ENCODE measurements at places on chromosomes 7 and 10.
A peak's percentile ranks its signal among the peaks of the same experiment; 100 is the strongest.

GRCh38 chr10:78630944-78631838 lies 437.6 kb upstream of the ZMIZ1 start:
- peak; percentile 21 for DNase-seq

GRCh38 chr10:44513591-44513990 lies 128.7 kb upstream of the CXCL12 start:
- peak; percentile 80 for DNase-seq

GRCh38 chr7:68813551-68814080 lies 784.7 kb upstream of the AUTS2 start:
- DNase-seq, result no peak

GRCh38 chr7:25069900-25070443 lies 55.1 kb downstream of the CYCS start:
- DNase-seq, result peak; percentile 86

DNA sequence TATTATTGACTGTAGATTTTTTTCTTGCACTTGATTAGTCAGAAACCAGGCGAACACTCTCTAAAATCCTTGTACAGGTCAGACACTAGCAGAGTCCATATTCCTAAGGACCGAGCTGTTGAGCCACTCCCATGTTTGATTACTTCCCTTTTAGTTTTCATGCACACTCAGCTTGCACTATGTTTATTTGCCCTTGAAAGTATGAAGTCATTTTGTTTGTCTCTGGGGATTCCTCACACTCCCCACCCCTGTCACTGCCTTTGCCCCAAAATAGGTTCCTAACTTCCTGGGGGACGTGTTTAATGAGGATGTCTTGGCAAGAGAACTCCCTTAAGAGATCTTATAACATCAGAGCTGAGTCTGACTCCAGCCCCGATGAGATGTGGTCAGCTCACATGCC lies 182.1 kb downstream of the EVX1 start:
- no peak for DNase-seq

GRCh38 chr10:43231523-43232078 lies 35.3 kb downstream of the RASGEF1A start:
- DNase-seq, result no peak

- DNase-seq, result no peak
These were observed 122.9 kb downstream of the SAMD9 start for GRCh38 chr7:92994901-92995300.

DNA sequence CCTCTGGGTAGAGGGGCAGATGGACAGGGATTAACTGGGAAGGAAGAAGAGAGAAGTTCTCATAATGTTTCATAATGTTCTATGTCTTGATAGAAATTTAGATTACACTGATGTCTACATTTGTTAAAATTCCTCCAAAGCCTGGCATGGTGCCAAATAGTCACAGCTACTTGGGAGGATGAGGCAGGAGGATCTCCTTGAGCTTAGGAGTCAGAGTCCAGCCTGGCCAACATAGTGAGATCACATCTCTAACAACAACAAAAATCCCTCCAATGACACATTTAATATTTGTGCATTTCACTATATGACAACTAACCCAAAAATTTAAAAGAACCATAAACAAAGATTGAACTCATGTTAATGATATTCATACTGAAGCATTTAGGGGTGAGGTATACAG lies 33.0 kb upstream of the PPP1R3C start:
- peak; percentile 42 for DNase-seq

DNA sequence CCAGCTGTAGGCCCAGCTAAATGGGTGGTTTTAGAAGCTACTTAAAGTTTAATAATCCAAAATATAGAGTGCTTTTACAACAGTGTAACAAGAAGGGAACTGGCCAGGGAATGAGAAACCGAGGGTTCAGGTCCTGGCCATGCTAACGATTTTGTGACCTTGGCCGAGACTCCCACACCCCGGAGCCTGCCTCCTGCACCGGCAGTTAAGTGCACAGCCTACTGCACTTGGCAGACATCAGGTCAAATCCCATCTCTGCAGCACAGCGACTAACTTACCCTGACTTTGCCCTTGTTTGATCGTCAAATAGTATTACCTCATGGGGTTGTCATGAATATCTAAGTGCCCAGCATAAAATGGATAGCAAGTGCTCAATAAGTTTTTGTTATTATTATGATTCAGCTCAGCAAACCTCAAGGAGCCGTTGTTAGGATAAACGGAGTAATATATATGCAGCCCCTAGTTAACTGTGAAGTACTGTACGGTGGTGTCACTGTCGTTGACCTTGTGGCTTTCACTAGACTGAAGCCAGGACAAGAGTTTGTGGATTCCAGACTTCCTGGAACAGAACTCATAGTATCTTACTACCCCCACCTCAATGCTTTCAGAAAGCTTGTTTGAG lies 35.5 kb downstream of the LYZL1 start:
- DNase-seq, result no peak

DNA sequence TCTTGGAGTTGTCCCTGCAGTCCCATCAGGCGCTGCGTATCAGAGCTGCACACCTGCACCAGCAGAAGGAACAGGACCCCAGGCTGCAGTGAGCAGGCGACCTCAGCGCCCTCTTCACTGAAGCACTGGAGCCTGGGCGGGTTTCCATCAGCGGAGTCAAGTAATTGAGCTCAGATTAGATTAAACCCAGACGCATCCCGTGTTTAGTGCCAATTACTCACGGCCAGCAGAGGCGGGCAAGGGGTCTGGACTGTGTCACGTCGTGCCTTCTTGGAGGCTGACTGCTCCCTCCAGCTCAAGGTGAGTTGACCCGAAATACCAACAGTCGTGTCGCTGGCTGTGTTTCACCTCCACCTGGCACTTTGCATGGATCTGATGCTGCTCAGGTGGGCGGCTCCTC lies 123.6 kb downstream of the CXCL12 start:
- DNase-seq, result no peak

GRCh38 chr7:136079478-136079892 lies 102.3 kb upstream of the MTPN start:
- DNase-seq, result no peak

DNA sequence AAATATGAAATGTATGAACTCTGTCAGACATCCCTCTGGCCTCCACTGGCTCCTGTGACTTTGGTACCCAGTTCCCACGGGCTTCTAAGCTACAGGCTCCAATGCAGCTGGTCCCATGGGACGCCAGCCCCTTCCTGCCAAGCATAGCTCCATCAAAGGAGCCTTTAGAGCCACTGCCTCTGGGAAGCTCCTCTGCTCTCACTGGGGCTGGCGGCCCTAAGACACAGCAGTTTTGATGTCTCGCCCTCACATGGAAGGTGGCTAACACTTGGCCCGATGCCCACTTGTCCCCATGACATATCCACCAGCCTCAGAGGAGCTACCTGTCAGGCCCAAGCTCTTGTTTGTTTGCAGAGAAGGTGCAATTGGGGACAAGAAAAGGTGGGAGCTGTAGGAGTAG lies 453.7 kb upstream of the LRRN3 start:
- DNase-seq, result no peak

DNA sequence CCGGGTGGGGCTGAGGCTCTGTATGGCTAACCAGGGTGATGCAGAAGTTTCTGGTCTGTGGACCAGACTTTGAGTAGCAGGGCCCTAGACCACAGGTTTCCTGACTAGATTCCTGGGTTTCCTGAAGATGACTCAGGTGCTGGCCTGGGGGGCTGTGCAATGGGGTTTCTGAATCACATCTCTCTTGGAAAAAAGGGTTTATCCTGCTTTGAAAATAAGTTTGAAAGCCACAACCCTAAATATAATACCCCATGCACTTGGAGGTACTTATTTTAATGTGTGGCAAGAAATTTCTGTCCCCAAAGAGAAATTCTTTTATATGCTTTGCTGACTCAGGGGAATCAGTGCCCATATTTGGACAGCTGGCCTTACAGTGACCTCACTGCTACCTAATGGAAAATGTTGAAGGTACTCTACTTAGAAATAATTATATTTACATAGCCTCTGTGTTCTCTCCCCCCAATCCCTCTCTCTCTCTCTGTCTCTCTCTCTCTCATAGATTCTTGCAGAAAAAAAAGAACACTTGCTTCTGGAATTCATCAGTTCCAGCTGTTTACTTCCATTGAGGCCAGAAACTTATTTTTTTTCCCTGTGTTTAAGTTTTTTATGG lies 184.4 kb upstream of the LYZL2 start:
- peak; percentile 93 for DNase-seq

DNA sequence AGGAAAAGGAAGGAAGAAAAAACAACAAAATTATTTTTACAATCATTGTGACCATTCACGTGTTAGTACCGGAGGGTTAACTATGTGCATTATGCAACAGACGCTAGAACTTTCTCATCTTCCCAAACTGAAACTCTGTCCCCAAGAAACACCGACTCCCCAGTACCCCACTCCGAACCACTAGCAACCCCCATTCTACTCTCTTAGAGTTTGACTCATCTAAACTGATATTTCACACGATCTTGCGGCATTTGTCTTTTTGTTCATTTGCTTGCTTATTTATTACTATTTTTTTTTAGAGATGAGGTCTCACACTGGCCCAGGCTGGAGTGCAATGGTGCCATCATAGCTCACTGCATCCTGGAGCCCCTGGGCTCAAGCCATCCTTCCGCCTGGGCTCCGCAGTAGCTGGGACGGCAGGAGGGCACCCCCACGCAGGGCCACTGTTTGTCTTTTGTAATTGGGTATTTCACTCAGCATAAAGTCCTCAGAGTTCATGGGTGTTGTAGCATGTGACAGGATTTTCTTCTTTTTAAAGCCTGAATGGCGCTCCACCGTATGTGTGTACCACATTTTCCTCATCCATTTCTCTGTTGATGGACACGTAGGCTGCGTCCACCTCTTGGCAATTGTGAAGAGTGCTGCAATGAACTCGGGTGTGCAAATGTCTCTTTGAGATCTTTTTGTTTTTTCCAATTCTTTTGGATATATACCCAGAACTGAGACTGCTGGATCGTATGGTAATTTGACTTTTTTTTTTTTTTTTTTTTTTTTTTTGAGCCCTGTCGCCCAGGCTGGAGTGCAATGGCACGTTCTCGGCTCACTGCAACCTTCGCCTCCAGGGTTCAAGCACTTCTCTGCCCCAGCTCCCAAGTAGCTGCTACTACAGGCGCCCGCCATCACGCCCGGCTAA lies 9.5 kb downstream of the MNX1 start:
- no peak for DNase-seq

DNA sequence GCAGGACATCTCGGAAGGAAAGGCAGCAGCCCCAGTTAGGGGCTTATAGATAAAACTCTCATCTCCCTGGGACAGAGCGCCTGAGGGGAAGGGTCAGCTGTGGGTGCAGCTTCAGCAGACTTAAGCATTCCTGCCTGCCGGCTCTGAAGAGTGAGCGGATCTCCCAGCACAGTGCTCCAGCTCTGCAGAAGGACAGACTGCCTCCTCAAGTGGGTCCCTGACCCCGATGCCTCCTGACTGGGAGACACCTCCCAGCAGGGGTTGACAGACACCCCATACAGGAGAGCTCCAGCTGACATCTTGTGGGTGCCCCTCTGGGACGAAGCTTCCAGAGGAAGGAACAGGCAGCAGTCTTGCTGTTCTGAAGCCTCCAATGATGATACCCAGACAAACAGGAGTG lies 117.1 kb upstream of the POT1 start:
- no peak for DNase-seq

- no peak for DNase-seq
These were observed 13.9 kb upstream of the GDF10 start for GRCh38 chr10:47286116-47286505.

GRCh38 chr7:33108554-33109004 lies 625 bp downstream of the RP9 start:
- DNase-seq, result peak; percentile 12

All from fibroblast of upper back skin (primary cell).